M059J (cell line): ENCODE measurements at places on chromosomes 1 and 21. TPM values are rescaled to one million over a fixed set of nuclear protein-coding genes. Genes with fewer than 3 reads are reported as not detected.

- DNase-seq = peak; percentile 94
Measured at GRCh38 chr1:44707112-44707881, 23.7 kb downstream of the RNU5D-1 start.

- DNase-seq = peak; percentile 74
Measured at GRCh38 chr1:58597996-58598395, 20.9 kb upstream of the TACSTD2 start.

DNA sequence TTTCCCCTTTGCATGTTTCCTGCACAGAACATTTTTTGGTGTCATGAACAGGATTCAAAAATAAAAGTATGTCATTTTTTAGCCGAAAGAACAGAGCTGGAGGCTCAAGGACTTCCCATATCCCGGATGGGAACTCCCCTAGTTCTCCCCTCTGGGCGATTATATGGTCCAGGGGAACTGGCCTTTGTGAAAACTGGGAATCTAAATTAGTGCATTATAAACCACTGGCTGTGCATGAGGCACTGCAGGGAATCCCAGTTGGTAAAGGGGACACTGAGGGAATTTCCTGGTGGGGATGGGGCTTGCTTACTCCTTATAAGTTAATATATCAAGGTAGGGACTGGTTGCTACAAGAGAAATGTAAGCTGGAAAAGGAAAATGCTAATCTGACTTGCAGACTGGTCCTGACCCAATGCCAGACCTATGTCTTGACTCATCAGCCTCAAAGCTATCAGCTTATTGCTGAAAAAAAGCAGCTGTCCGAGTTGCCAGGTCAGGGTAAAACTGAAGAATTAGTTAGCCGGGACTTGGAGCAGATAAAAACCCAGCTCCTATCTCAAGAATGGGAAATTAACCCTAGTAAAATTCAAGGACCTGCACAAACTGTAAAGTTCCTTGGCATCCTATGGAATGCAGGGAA lies 122.6 kb downstream of the FCRL5 start:
- DNase-seq = peak; percentile 24

DNA sequence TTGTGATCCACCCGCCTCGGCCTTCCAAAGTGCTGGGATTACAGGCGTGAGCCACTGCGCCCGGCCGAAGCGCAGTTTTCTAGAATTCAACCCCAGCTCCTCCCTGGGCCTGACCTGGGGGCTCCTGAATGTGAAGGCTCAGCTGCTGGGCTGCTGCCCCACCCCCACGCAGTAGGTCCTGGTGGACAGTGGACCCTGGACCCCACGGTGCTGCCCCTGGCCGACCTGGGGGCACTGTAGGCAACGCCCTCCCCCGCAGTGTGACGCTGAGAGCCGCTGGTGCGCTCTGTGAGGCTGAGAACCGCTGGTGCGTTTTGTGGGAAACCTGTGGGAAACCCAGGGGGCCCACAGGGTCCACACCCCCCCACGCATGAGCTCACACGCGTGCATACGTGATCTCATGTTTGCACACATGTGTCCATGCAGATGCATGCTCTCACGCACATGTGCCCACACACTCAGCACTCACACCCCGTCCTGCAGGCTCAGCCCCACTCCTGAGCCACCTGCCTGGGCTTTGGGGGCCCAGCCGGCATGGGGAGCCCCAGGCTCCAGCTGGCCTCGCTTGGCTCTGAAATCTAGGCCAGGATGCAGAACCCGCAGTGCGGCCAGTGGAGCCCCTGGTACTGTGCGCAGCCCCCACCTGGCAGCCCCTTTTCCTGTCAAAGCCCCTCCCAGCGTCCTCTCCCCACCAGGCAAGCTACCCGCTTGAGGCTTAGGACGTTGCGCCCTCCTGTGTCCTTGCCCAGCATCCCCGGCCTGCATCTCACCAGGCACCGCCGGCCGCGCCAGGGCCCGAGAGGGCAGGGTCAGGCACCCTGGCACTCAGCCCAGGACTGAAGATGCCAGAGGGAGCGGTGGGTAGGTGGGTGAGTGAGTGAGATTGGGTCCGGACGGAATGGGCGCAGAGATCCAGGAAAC lies 67.7 kb downstream of the COL18A1 start:
- no peak for DNase-seq

- no peak for DNase-seq
Measured at GRCh38 chr1:162626761-162627160, 5.5 kb upstream of the DDR2 start.

DNA sequence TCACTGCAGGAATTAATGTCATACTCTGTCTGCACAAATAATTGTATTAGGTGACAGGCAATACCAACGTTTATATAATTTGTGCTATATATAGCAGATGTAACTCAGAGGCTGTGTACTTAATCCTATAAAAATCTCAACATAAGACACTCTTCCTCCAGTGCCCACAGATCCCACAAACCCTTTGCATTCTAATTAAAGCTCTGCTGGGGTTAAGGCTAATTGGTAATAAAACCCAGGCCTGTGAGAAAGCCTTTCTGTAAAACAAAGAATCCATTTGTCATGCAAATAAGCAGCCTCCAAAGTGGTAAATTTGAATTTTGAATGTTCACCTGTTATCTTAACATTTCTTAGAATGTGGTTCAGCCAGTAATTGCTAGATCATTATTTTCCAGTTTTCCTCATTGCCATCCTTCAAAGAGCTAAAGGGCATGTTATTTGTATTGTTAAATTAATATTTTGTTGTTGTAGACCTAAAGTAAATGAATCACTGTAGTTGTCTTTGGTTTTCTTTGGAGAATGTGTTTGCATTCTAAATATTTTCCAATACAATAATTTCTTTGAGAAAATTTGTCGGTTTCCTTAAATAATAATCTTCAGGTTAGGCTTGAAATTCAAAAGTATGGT lies 46.3 kb upstream of the PRDX6 start:
- no peak for DNase-seq

DNA sequence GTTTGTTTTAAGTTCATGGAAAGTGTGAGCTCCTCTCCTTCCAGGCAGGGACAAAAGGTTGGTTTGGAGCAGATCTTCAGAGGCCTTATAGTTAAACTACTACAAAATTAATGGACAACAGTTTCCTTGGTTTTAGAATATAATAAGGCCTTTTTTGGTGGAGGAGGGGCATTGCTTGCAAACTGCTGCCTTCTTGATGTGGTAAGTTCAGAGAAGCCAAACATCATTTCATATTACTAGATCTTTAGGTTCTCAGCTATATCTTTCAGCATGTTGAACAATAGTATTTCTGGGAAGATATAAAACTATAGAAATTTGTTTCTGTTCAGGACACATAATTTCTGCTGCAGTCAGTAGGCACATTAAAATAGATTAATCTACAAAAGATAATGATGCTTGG lies 97.8 kb upstream of the B3GALT2 start:
- DNase-seq = no peak

DNA sequence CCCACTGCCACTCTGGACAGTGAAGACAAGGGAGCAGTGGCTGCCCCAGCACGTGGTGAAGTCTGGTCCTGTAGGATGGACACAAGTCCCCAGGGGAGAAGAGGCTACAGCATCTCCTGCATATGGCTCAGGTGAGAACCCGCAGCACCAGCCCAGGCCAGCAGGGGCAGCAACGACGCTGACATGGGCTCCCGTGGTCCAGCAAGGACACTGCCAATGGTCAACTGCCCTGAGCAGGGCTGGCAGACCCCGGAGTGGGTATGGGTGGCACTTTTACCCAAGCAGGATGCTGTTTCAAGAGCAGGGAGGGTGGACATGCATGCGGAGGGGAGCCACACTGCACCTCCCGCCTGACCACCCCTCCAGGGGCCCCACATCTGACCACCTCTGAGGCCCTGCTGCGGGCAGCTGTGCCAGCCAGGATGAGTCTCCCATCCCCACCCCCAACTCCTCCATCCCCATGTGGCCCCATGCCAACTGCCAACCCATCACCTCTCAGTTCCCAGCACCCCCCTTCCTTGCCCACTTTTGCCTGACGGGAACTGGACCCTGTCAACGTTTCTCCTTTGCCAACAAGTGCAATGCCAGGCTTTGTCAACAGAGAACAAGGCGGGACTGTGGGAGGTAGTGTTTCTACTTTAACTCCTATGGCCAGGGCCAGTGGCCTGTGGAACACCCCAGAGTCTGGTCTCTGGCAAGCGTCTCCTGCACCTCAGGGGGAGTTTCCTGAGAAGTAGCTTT lies 8.6 kb downstream of the MORN1 start:
- peak; percentile 43 for DNase-seq

DNA sequence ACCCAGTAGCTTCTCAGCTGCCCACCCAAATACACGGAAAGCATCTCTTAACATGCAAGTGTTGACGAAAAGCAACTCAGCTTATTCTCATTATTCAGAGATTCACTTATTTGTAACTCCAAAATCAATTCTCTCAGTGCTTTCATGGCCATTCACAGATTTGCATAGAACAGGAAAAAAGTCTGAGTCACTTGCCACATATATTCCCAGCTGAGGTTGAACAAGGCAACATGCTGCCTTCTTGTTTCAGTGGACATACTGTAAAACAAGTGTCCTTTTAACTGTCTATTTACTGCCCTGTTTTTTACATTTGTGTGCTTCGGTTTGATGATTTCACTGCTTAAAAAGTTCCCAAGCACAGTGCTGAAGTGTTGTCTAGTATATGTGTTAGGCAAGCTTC lies 273.0 kb downstream of the LTN1 start:
- DNase-seq = no peak

Gene HSPB7
- 1.4 and 1.9 TPM in 2 replicates for total RNA-seq

Gene CPLANE2
- total RNA-seq = 1.6 and 6.5 TPM in 2 replicates

Gene CRYAA
- not detected in 2 replicates for total RNA-seq

Gene RSPO1
- total RNA-seq = not detected in 2 replicates

Gene CD247
- total RNA-seq = not detected in 2 replicates

Gene IQCC
- total RNA-seq = 6.9 and 8.7 TPM in 2 replicates

Gene BRINP3
- 0.02 TPM in 1 of 2 replicates, not detected in the other for total RNA-seq

Gene SPATA45
- total RNA-seq = 1.8 TPM in 1 of 2 replicates, not detected in the other

Gene KCNH1
- total RNA-seq = 2.8 and 3.2 TPM in 2 replicates

Gene TOMM20
- total RNA-seq = 44.5 and 72.8 TPM in 2 replicates

Gene FCRLB
- total RNA-seq = 2.7 and 3.2 TPM in 2 replicates

Gene S100A11
- total RNA-seq = 784 and 824 TPM in 2 replicates
